ENCODE measurements at places on chromosomes 11 and 22.
A peak's percentile ranks its signal among the peaks of the same experiment; 100 is the strongest.

DNA sequence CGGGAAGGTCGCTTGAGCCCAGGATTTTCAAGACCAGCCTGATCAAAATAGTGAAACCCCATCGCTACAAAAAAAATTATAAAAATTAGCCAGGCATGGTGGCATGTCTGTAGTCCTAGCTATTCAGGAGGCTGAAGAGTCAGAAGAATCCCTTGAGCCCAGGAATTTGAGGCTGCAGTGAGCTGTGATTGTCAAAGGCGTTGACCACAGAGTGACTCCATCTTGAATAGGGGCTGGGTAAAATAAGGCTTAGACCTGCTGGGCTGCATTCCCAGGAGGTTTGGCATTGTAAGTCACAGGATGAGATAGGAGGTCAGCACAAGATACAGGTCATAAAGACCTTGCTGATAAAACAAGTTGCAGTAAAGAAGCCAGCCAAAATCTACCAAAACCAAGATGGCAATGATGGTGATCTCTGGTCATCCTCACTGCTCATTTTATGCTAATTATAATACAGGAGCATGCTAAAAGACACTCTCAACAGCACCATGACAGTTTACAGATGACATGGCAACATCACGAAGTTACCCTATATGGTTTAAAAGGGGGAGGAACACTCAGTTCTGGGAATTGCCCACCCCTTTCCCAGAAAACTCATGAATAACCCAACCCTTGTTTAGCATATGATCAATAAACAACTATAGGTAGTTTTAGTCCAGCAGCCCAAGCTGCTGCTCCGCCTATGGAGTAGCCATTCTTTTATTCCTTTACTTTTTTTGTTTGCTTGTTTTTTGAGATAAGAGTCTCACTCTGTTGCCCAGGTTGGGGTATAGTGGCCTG lies 2.8 kb upstream of the RDX start:
- no peak for DNase-seq
- H3K27me3 ChIP-seq: no peaks in the 10 kb centered on the region

DNA sequence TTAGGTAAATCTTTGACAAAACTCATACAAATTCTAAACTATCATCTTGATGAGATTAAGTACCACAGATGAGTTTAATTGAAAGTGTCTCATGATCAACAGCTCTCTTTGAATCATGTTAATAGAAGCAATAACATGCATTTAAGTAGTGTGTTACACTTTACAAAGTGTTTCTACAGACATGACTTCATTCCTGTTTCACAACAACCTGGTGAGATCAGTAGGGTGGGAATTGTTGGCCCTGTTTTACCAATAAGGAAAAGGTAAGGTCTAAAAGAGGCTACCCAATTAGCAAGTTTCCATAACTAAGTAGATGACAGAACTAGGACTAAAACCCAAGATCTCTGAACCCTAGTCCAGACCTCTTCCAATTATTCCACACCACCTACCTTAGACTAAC lies 12.7 kb upstream of the PRSS23 start:
- H3K4me1 ChIP-seq: no peaks in the 10 kb centered on the region
- no peak for DNase-seq
- no peak overlapping the region for H3K27ac ChIP-seq

GRCh38 chr11:126340960-126341606 lies 14.4 kb upstream of the ST3GAL4 start:
- H3K4me1 ChIP-seq: no peaks in the 10 kb centered on the region
- H3K27me3 ChIP-seq: no peaks in the 10 kb centered on the region
- peaks cover 25% of the 10 kb centered on the region for H3K36me3 ChIP-seq
- no peak for DNase-seq
- H3K4me3 ChIP-seq: no peak overlapping the region

GRCh38 chr11:84894666-84895065 lies 732.5 kb downstream of the DLG2 start:
- H3K4me3 ChIP-seq: no peak overlapping the region
- H3K27ac ChIP-seq: no peak overlapping the region
- no peak for DNase-seq
- H3K4me1 ChIP-seq: no peaks in the 10 kb centered on the region
- H3K27me3 ChIP-seq: no peaks in the 10 kb centered on the region

- no peaks in the 10 kb centered on the region for H3K27me3 ChIP-seq
- no peak overlapping the region for H3K4me3 ChIP-seq
- DNase-seq: no peak
- no peaks in the 10 kb centered on the region for H3K36me3 ChIP-seq
- no peaks in the 10 kb centered on the region for H3K4me1 ChIP-seq
- no peak overlapping the region for H3K27ac ChIP-seq
These were observed 930.7 kb downstream of the BRD1 start for GRCh38 chr22:48896766-48897644.

GRCh38 chr11:87428266-87428665 lies 390.5 kb downstream of the TMEM135 start:
- no peaks in the 10 kb centered on the region for H3K27me3 ChIP-seq
- no peak overlapping the region for H3K27ac ChIP-seq
- no peak for DNase-seq
- no peaks in the 10 kb centered on the region for H3K36me3 ChIP-seq
- no peak overlapping the region for H3K4me3 ChIP-seq
- H3K4me1 ChIP-seq: no peaks in the 10 kb centered on the region

DNA sequence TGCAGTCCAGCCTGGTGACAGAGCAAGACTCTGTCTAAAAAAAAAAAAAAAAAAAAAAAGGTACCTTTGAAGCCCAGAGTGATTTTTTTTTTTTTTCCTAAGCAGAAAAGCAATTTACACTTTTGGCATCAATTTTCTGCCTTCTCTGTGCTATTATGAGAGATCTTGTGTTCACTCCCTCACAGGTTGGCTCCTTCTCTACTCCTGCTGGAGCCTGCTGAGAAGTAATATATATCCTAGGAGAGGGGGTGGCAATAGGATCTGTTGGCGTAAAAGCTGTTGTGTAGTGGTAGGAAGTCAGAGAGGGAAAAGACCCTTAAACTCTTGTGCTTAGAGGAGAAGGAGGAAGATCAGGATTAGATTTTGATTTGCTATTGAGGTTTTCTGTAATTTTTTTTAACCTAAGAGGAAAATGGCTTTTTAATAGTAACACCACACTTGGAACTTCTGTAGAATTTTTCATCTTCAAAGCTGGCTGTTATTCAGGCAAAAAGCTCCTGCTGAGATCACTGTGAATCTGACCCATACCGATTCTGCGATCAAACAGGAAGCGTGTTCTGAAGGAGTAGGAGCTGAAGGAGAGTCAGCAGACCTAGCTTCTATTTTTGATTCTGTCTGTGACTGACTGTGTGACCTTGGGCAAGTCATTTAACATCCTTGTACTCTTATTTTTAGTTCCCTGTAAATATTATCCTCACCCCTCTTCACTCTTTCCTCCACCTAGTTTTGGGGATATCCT lies 77.7 kb downstream of the TRIM44 start:
- no peaks in the 10 kb centered on the region for H3K27me3 ChIP-seq
- no peaks in the 10 kb centered on the region for H3K4me1 ChIP-seq

DNA sequence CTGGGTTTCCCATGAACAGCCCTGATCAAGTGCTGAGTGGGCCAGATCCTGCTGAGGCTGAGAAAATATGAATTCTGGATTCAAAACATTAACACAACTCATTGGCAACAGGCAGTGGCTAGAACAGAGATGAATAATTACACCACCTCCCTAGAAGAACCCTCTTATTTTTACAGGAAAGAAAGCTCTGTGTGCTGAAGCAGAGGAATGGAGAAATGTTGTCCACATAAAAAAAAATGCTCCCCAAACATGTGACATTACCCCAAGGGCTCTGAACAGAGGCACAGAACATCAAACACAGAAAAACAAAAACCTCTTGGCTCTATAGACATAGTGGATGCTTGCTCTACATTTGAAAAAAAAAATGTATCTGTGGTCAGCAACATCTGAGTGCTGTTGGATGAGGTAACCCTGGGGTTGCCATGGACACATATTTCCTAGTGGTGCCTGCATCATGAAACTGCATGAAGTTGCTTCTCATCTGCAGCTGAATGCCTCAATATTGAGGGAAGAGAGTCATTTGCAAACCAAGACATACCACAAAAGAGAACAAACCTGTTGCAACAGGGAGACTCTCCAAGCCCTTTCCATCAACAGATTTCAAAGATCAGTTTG lies 98.8 kb downstream of the SNX19 start:
- no peak overlapping the region for H3K4me3 ChIP-seq
- no peak overlapping the region for H3K27ac ChIP-seq

DNA sequence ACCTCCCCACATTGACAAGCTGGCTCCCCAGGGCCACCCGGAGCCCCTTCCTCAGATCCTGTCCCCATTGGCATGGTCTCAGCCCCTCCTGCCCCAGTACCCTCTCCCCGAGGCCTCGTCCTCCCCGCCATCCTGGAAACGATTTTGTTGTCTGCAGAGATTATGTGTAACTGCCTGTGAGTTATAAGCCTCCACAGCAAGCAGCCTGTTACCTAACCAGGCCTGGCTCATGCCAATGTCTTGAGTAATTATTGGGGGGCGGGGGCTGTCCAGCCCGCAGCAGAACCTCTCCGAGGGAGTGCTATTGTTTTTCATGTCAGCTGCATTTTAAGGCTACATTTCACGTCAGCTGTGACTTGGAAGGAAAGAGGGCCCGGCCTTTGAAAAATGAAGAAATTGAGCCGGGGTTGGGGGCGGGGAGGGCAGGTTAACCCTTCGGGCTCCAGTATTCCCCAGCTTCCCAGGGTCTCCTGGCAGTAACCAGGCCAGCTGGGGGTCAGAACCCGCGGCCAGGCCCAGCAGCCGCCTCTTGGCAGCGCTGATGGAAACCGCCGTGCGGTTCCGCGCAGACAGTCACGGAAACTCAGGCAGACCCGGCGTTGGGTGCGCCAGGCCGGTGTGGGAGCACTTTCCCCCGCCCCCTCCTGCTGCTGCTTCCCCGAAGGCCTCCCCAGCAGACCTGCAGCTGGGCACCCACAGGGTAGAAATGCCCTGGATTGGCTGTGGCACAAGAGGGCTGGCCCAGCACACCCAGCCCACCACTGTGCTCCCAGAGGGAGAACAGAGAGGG lies 59.5 kb downstream of the CDKN1C start:
- no peaks in the 10 kb centered on the region for H3K27me3 ChIP-seq
- no peak overlapping the region for H3K4me3 ChIP-seq
- no peaks in the 10 kb centered on the region for H3K36me3 ChIP-seq
- DNase-seq: no peak
- no peak overlapping the region for H3K27ac ChIP-seq

GRCh38 chr11:3755151-3755550 lies 42.2 kb downstream of the NUP98 start:
- H3K27me3 ChIP-seq: no peaks in the 10 kb centered on the region
- no peak overlapping the region for H3K4me3 ChIP-seq
- no peak overlapping the region for H3K27ac ChIP-seq
- no peaks in the 10 kb centered on the region for H3K4me1 ChIP-seq

DNA sequence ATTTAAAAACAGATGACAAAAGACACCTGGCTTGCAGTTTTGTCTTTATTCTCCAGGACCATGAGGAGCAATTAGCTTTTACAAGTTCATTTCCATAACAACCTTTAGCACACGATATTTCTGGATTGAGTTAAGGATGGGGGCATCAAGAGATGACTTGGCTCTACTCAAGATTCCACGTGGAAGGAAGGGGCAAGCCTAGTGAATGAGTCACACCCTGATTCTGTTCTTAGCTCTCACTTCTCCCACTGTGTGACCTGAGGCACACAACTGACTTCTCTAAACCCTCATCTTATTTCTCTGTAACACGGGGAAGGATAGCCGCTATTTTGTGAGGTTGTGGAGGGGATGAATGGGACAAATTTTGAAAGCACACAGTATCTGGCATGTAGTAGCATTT lies 185.5 kb downstream of the KIRREL3 start:
- DNase-seq: no peak
- H3K4me1 ChIP-seq: no peaks in the 10 kb centered on the region
- H3K27me3 ChIP-seq: no peaks in the 10 kb centered on the region
- no peak overlapping the region for H3K4me3 ChIP-seq
- H3K36me3 ChIP-seq: no peaks in the 10 kb centered on the region

- H3K36me3 ChIP-seq: no peaks in the 10 kb centered on the region
- H3K4me1 ChIP-seq: no peaks in the 10 kb centered on the region
- no peak overlapping the region for H3K27ac ChIP-seq
- H3K27me3 ChIP-seq: no peaks in the 10 kb centered on the region
These were observed 33.2 kb upstream of the PAX6 start for GRCh38 chr11:31844351-31844750.

GRCh38 chr11:118275176-118275575 lies 11.1 kb upstream of the MPZL2 start:
- H3K27ac ChIP-seq: no peak overlapping the region
- no peak for DNase-seq
- H3K4me1 ChIP-seq: no peaks in the 10 kb centered on the region
- no peaks in the 10 kb centered on the region for H3K36me3 ChIP-seq
- H3K4me3 ChIP-seq: no peak overlapping the region

GRCh38 chr11:111246956-111247355 lies 1.4 kb downstream of the POU2AF2 start:
- no peak for DNase-seq
- no peaks in the 10 kb centered on the region for H3K27me3 ChIP-seq
- no peaks in the 10 kb centered on the region for H3K36me3 ChIP-seq
- H3K27ac ChIP-seq: no peak overlapping the region

GRCh38 chr11:45537614-45538013 lies 127.8 kb downstream of the CHST1 start:
- DNase-seq: no peak
- H3K27me3 ChIP-seq: no peaks in the 10 kb centered on the region
- no peak overlapping the region for H3K4me3 ChIP-seq
- no peak overlapping the region for H3K27ac ChIP-seq
- no peaks in the 10 kb centered on the region for H3K36me3 ChIP-seq

DNA sequence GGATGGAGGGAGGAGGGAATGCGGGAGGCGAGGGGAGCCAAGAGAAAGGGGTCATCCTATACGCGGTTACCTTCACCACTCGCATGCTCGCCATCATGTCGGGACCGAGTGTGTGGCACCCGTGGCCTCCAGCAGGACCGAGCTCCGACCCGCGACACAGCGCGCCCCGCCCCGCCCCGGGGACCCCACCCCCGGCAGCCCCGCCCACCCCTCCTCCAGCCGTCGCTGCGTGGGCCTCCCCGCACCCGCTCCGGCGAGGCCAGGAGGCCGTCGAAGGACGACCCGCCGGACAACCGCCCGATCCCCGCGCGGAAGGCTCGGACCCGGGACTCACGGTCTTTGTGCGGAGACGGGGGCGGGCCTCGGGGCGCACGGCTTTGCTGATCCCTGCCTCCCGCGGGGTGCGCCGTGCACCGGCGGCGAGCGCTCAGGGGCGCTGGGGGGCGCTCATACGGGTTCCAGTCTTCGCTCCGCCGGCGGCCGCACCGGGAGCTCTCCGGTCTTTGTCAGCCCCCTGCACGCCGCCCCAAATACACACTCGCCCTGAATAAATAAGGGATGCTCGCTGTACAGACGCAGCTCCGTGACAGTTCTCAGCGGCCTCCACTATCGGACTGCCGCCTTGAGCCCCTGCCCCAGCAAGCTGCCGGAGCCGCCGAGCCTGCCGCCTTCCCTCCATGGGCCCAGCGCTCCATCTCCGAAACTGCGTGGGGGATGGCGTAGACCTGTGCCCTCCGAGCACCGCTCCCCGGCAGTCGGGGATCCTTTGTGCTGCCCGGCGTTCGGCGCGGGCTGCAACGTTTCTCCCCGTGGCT lies at the start of gene UBE2L6:
TSS of gene UBE2L6 (minus strand) at position 158 of the 815 bp plus-strand sequence. CDS start at position 97, 61 bp downstream.
- peak within 1 kb of the TSS; percentile 86 for H3K27ac ChIP-seq
- peak; percentile 79 for DNase-seq
- peaks cover 25% of the 10 kb centered on the region for H3K4me1 ChIP-seq
- H3K4me3 ChIP-seq: peak within 1 kb of the TSS; percentile 92
- H3K36me3 ChIP-seq: no peaks in the 10 kb centered on the region
